ENCODE measurements at places on chromosomes 16 and 17. TPM values are rescaled to one million over a fixed set of nuclear protein-coding genes. Genes with fewer than 3 reads are reported as not detected.

FBXW10 gene
- not detected for total RNA-seq

DNA sequence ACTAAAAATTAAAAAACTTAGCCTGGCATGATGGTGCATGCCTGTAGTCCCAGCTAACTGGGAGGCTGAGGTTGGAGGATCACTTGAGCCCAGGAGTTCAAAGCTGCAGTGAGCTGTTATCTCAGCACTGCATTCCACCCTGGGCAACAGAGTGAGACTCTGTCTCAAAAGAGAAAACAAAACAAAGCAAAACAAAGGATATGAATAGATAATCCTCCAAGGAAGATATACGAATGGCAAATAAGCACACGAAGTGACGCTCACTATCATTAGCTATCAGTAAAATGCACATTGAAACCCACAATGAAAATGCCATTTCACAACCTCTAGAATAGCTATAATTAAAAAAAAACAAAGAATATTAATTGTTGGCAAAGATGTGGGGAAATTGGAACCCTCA lies 386.2 kb upstream of the CCL2 start:
- H3K27me3 ChIP-seq, result peaks cover 14% of the 10 kb centered on the region
- no peak for DNase-seq
- H3K4me1 ChIP-seq, result no peaks in the 10 kb centered on the region
- H3K4me3 ChIP-seq, result no peak overlapping the region

GRCh38 chr16:84198401-84198800 lies 7.4 kb downstream of the ADAD2 start:
- no peak overlapping the region for H3K4me3 ChIP-seq
- H3K4me1 ChIP-seq, result peaks cover 12% of the 10 kb centered on the region
- H3K27me3 ChIP-seq, result no peaks in the 10 kb centered on the region
- H3K27ac ChIP-seq, result no peak overlapping the region

- H3K27ac ChIP-seq, result peak within 1 kb of the TSS; percentile 51
- peaks cover 21% of the 10 kb centered on the region for H3K4me1 ChIP-seq
- H3K4me3 ChIP-seq, result peak within 1 kb of the TSS; percentile 80
- DNase-seq, result peak; percentile 71
Measured at GRCh38 chr17:19867329-19868078, at the start of gene ULK2. Gene ULK2, minus strand, starts transcription at chr17:19867936. Its CDS starts 519 bp downstream, at chr17:19867417.

GRCh38 chr16:48479329-48479728 lies 94.1 kb upstream of the SIAH1 start:
- peaks cover 12% of the 10 kb centered on the region for H3K27me3 ChIP-seq
- no peak overlapping the region for H3K27ac ChIP-seq

Data from activated naive CD8-positive, alpha-beta T cell treated with anti-CD3 and anti-CD28 coated beads for 36 hours (primary cell).